Activated naive CD4-positive, alpha-beta T cell treated with anti-CD3 and anti-CD28 coated beads, Interleukin-2, amount 50 U/mL, for 72 hours (primary cell): ENCODE measurements at places on chromosomes 13 and 19. TPM values are rescaled to one million over a fixed set of nuclear protein-coding genes. Genes with fewer than 3 reads are reported as not detected.

DNA sequence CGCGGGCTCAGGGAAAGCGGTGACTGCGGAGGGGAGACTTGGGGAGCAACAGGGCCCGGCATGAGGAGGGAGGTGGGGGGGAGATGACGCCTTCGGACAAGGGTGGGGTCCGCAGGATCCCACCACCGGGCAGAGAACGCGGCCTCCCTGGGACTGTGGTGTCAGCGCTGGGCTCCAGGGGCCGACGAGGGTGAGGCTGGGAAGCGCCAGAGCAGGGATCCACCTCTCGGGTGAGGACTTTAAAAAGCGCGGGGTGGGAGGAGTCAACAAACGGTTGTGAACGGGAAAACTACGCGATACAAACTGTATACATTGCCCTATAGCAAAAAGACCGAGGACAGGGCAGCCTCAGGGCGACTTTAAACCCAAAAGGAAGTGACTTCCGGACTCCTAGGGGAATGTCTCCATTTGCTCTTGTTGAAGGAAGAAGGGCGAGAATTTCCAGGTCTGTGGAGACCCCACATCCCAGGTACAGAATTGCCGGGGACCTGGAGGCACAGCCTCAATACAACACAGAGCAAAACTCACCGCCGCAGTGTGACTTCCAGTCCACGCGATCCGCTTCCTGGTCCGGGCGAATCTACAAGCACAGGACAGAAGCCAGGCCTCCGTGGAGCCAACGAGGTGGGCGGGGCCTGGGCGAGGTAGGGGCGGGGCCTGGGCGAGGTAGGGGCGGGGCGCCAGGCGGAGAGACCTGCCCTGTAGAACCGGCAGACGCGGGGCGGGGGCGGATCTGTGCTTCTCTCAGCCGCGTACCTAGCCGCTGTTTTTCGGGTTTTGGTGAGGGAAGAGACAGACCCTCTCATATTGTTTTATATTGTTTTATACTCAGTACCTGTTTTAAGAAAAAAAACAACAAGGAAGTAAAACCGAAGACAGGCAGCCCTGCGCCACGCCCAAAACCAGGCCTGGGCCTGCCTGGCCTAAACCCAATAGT is at the start of gene ZNF888:
Gene ZNF888, minus strand, starts transcription at position 588 of the 937 bp plus-strand sequence. CDS start 5,555 bp downstream, outside the sequence.
- peak; percentile 77 for DNase-seq

The ZNF845 gene
- 6.2 TPM for total RNA-seq

The F10 gene
- not detected for total RNA-seq

The RNF113B gene
- not detected for total RNA-seq

DNA sequence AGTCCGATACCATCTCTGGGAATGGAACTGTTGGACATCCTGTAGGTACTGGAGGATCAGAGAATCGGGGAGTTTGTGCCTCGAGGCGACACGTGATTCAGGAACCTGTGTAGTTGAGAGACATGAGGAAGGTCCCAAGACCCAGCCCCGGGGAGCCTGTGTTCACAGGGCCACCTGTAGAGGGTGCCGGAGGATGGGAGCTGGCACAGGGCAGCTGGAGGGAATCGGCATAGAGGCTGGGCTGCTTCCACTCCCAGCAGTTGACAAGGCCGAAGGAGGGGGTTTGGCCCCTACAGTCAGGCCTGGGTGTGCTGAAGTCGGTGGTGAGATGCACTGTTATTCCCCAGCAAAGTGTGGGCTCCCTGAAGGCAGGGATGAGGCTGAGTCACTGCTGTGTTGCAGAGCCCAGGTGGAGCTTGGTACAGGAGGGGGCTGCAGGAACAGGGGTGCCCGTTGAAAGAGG is 2.5 kb upstream of the ISYNA1 start:
- no peak for DNase-seq

DNA sequence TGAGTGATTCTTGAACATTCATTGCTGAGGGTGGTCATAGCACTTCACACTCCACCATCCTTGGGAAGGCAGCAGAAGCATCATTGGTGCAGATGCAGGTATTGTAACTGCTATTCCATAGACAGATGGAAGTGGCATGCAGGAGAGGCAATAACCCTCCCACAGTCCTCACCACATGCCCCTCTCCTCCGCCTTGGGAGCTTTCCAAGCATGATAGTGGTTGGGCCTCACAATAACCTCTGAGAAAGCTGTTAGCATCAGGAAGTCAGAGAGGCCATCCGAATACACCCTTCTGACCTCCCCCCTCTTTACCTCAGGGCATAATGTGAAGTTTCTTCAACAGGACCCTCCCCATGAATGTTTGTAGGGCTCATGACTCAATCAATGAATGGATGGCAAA is 177.9 kb downstream of the KATNAL1 start:
- no peak for DNase-seq

DNA sequence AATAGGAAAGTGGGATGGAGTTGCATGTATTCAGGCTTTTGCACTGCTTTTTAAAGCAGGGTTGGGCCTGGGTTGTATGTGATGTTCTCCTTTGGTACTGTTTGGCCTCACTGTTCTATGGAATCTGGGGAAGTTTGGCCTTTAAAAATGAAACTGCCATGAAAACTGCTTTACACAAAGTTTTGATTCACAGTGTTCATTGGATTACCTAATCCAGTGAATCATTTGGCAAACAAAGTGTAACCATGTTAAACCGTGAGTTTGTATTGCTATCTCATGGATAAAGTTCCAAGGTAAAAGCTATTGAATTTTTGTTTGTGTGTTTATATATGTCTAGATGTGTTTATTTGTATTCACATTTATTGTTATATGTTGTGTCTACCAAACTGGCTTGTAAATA is 1658.6 kb downstream of the OLFM4 start:
- DNase-seq: no peak

The SEMA6B gene
- total RNA-seq: not detected

GRCh38 chr13:55159765-55160164 is 1981.0 kb upstream of the PRR20A start:
- DNase-seq: no peak

DNA sequence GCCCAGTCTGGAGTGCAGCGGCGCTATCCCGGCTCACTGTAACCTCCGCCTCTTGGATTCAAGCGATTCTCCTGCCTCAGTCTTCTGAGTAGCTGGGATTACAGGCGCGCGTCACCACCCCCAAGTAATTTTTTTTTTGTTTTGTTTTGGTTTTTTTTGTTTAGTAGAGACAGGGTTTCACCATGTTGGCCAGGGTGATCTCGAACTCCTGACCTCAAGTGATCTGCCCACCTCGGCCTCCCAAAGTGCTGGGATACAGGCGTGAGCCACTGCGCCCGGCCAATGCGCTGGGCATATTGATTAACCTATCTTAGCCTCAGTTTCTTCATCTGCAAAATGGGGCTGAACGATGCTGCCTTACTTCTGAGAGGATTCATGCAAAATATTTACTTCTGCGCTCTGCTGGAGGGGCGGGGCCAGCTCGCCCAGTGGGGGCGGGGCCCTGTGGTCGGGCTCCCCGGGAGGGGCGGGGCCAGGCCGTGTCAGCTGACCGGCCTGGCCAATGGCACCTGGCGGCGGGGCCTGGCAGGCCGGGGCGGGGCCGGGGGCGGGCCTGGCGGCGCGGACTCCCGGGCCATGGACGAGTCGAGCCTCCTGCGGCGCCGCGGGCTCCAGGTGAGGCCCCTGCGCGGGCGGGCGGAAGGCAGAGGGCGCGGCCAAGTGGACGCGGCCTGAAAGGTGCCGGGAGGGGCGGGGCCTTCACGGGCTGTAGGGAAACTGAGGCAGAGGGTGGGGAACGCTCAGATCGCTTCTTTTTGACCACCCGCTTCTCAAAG is at the start of gene MAST3:
Gene MAST3, plus strand, starts transcription at position 562 of the 776 bp plus-strand sequence. Its CDS starts 15 bp downstream, at position 577.
- peak; percentile 95 for DNase-seq

The ATP1A3 gene
- total RNA-seq: 2.0 TPM

GRCh38 chr19:17326595-17326966 is 8.1 kb downstream of the ANO8 start:
- DNase-seq: no peak

GRCh38 chr19:9720541-9720940 is 45.6 kb upstream of the ZNF562 start:
- no peak for DNase-seq

GRCh38 chr13:70616847-70617246 is 508.6 kb upstream of the KLHL1 start:
- DNase-seq: no peak

The IL17D gene
- 0.41 TPM for total RNA-seq

The TNFRSF19 gene
- total RNA-seq: not detected

DNA sequence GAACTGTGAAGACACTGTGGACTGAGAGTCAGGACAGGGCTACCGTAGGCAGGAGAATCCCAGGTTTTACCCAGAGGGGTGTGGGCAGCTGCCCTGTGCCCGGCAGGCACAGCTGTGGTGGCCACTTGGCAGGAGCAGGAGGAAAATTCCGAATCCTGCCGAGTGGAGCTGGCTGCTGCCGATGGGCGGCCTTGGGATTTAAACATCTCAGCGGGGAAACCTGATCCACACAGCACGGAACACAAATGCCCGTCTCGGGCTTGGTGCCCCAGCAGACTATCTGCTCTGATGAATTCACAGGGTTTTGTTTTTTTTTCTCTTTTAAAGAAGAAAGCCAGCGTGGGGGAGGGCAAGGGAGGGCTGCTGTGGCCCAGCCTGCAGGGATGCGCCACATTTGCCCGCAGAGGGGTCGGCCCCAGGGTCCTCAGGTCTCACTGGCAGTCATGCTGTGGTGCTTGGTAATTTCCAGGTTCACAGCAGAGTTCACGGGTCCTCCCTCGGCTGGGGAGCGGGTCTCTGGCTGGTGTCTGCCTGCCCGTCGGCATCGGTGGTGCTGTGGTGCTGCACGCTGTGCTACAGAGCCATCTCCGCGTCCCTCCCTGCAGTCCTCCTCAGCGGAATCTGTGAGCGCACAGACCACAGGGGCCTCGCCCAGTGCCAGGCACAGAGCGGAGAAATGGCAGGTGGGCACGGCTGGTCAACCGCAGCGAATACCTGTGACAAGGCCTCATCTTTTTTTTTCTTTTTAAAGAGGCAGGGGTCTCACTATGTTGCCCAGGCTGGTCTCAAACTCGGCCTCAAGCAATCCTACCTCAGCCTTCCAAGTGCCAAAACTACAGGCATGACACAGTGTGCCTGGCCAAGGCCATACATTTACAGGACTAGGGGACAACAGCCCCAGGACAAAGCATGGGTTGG is 28.1 kb downstream of the MPND start:
- no peak for DNase-seq

GRCh38 chr13:97853550-97853949 is 99.9 kb upstream of the IPO5 start:
- DNase-seq: no peak

DNA sequence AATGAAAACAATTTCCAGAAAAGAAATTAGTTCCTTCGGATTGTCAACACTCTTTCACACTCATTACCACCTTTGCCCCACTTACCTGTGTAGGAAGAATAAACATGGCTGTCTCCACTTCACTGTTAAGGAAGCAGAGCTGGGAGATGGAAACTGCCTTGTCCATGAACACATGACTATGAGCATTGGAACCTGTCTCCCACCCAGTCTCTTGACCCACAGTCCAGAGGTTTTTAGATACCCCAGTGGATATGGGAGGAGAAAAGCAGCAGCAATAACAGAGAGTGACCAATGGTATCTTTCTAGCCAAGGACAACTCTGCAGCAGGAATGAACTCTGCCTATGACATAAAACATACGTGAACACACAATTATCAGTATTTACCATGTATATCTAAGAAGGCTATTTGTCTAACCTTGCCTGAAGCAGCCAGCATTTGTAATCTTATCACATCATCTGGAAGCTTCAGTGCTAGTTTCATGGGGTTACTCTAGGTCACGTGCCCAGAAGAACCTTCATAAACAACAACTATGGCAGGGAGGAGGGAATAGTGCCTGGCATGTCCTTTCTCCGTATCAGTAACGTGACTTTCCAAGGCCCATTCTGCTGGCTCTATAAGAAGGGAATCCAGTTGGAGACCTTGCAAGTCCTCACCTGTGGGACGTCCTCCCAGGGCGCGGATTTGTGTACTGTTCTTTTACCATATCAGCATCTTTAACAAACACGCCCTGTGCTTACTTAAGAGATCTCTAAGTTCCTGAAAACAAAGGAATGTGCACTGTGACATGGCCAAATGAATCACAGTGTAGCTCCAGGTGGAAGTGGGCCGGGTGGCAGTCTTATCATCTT is 221.8 kb upstream of the UBL3 start:
- no peak for DNase-seq

The ZNF66 gene
- total RNA-seq: 4.6 TPM

The KANK2 gene
- 1.6 TPM for total RNA-seq

The ATP4A gene
- not detected for total RNA-seq

DNA sequence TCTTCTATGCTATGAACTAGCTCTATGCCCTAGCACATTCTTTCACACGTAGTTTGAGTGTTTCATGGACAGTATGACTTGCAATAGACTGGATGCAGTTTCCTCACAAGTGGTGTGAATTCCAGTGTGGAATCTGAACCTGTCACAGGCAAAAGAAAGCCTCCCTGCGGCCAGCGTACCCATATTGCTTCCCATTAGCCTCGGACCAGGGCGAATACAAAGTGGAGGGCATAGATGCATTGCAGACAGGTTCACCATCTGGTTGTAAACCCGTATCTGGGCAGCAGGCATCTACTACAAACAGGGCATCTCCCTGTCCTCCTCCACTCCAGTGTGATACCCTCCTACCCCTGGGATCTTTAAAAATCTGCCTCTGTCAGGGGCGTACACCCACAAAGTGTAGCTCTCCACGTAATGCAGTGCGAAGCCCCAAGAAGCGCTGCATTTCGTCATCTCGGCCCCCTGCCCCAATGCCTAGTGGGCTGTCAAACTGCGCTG is 1.4 kb upstream of the CIC start:
- no peak for DNase-seq

DNA sequence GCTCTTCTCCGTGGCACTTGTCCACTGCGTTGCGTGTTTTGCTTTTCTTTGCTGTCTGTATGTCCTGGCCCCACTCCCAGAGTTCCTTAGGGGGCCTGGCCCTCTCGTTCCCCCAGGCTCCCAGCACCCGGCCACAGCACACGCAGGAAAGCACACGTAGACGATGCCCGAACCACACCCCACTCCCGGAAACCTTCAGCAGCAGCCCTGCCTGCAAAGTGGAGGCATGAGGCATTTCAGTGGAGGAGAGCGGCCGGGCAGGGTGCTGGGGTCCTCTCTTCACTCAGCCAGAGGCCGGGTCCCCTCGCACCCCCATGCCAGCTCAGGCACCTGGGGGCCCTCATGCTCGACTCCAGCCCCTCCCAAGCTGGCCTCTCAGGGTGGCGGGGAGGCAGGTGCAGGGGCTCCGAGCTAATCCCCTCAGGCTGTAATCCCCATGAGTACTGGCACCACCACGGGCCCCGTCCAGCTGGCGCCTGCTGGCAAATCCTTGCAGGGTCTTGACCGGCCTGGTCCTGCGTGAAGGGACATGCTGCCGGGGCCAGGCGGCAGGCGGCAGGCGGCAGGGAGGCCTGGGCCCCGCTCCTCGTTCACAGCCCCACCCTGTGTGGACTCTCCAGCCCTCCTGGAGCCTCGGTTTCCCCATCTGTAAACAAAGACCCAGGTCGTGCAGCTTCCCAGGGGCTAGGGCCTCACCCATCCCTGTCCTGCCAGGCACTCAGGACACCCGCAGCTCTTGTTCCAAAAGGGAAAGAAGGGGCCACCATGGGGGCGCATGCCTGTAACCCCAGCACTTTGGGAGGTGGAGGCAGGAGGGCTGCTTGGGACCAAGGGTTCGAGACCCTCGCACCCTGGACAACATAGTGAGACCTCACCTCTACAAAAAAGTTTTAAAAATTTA is 7.0 kb downstream of the PIP5K1C start:
- DNase-seq: no peak
